Hematopoietic multipotent progenitor cell treated with erythropoietin and hydrocortisone succinate and interleukin-3 and kit ligand, for 8 days (in vitro differentiated cells): ENCODE measurements at places on chromosomes 2 and 18.

GRCh38 chr2:48114256-48114655, 208.0 kb upstream of the FBXO11 start:
- DNase-seq: peak; percentile 37

DNA sequence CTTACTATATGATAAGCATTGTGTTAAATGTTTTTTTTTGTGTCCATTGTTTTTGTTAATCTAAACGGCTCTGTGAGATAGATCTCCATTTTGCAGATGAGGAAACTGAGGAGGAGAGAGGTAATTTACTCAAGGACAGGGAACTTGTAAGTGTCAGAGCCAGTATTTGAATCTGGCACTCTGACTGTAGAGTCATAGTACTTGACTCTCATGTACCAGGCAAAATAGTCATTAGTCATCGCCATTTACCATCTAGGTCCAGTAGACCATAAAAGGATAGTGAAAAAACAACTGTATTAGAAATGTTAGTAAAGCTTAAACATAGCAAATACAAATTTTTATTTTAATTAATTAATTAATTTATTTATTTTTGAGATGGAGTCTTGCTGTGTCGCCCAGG, 4.8 kb downstream of the PSMD14 start:
- DNase-seq: no peak

GRCh38 chr2:39266139-39266805, 22.5 kb upstream of the CDKL4 start:
- DNase-seq: no peak

GRCh38 chr18:199214-199613, 40.9 kb downstream of the USP14 start:
- no peak for DNase-seq

DNA sequence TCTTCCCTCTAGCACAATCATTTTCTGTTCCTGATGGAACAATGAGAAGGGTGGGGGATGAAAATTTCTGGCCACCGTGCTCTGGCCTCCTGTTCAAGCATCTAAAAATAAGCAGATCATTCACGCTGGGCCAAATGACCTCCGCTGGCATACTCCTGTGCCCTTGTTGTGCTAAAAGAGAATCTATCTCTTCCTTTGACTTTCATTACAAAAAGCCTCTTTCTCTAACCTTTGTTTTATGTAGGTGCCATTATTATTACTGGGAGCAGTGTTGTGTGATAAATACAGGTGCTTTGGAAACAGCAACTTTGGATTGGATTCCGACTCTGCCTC, 44.6 kb upstream of the B3GNT2 start:
- DNase-seq: no peak

GRCh38 chr2:156309167-156309566, 23.4 kb downstream of the NR4A2 start:
- no peak for DNase-seq

GRCh38 chr2:208363485-208363884, 43.1 kb upstream of the PTH2R start:
- DNase-seq: peak; percentile 57

DNA sequence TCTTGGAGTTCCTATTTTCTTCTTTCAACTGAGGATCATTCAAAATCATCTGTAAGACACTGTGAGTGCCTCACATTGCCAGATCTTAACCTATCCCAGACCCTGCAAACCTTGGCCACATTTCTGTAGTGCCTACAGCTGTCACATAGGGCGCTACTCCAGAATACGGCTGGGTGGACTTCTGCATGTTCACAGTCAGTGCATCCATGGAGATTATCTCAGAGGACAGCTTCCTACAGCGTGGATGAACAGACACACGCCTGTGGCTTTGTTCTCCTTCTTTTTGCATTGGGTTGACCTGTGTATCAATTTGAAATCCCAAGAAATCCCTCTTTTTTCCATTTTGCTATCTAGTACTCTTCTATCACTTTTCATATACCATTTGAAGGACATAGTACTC, 1.9 kb upstream of the KLHL29 start:
- DNase-seq: no peak

DNA sequence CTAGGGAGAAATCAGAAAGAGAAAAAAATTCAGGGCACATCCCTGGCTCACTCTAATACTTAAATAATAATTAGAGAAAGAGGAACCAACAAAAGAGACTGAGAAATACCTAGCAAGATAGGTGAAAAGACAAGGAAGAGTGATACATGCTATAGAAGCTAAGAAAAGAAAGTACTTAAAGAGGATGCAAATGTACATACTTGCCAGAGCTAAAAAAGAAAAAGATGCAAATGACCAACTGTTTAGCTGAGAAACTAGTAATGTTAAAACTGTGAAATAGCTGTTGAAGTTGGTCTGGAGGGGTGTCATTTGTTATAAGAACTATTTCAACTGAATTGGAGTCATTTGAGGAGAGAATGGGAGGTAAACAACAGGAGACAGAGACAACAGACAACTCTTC, 412.2 kb downstream of the SPAG16 start:
- DNase-seq: no peak

DNA sequence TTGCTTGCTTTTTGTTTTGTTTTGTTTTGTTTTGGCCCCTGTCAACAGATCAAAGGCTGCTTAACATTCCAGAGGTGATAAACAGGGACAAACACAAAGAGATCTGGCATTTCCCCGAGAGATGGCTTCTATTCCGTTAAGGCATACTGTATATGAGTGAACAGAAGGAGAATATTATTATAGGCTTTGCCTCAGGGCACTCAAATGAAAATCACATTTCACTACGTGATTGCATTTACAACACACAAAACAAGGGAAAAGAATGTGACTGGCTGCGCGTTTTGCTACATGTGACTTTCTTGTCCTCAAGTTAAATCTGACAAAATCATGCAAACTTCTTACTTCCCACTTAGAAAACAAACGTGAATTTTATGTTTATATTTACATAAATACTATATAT, 1037.9 kb upstream of the DDX18 start:
- no peak for DNase-seq

DNA sequence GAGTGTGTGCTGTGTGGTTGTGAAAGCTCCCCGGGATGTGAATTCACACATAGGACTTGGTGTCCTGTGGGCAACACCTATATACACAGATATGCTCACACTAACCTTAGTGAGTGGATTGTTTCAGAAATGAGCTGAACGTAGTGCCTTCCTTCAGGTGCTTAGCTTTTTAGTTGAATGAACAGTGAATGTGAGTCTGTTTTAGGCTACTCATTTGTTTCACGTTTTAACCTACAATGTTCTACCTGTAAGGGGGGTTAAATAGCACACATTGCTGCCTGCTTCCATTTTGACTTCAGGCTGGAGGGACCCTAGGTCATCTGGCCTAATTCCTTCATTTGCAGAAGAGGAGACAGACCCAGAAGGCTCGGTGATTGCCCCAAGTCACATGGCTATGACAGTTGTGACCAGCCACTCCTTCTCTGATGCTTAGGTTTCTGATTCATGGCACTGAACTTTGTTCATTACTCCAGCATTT, 1.0 kb downstream of the PLEK start:
- peak; percentile 33 for DNase-seq

GRCh38 chr2:212841460-212841859, 302.9 kb upstream of the ERBB4 start:
- no peak for DNase-seq

DNA sequence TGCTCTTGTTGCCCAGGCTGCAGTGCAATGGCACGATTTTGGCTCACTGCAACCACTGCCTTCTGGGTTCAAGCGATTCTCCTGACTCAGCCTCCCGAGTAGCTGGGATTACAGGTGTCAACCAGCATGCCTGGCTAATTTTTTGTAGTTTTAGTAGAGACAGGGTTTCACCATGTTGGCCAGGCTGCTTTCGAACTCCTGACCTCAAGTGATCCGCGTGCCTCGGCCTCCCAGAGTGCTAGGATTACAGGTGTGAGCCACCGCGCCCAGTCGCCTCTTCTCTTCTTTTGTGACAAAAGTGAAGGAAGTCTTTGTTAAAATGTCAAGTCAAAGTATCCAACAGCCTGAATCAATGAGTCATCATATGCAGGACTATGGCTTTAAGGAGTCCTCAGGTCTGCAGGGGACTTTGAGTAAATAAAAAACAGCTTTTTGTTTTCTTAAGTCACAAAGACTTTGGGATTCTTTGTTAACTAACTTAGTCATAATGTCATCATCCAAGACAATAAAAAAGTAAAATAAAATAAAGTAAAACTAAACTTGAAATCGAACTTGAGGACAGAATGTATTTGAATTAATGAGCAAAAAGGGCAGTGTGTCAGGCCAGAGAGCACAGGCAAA, 1153.2 kb downstream of the SUCLG1 start:
- DNase-seq: no peak

- DNase-seq: no peak
Measured at GRCh38 chr18:67276638-67277037, 239.9 kb downstream of the DSEL start.

DNA sequence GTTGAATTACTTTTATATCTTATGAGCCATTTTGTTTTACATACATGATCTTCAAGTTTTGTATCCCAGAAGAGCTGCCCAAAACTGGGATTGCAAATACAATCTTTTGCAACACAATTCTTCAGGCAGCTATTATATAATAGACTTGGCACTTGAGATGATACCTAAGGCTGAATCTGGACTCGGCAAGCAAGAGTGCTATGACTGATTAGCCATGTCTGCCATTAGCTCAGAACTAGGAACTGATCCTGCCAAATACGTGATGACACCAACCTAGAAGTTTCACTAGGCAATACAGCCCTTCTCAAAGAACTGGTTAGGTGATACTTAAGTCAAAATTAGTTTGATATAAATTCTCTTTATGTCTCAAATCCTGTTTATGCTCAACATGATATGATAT, 619.6 kb downstream of the CPS1 start:
- DNase-seq: no peak

GRCh38 chr2:62686012-62686685, 19.4 kb upstream of the EHBP1 start:
- no peak for DNase-seq

DNA sequence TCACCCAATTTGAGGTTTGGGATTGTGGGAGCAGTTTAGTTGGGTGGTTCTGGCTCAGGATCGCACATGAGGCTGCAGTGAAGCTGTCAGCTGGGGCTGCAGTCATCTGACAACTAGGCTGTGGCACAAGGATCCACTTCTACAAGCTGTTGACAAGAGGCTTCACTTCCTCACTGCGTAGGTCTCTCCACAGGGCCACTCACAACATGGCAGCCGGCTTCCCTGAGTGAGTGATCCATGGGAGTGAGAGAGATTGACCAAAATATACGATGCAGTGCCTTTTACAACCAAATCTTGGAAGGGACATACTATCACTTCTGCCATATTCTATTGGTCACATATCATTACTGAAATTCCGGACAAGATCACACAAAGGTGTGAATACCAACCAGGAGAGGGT, 187.5 kb downstream of the DLGAP1 start:
- no peak for DNase-seq

- no peak for DNase-seq
Measured at GRCh38 chr18:32835951-32836350, 63.1 kb upstream of the KLHL14 start.

DNA sequence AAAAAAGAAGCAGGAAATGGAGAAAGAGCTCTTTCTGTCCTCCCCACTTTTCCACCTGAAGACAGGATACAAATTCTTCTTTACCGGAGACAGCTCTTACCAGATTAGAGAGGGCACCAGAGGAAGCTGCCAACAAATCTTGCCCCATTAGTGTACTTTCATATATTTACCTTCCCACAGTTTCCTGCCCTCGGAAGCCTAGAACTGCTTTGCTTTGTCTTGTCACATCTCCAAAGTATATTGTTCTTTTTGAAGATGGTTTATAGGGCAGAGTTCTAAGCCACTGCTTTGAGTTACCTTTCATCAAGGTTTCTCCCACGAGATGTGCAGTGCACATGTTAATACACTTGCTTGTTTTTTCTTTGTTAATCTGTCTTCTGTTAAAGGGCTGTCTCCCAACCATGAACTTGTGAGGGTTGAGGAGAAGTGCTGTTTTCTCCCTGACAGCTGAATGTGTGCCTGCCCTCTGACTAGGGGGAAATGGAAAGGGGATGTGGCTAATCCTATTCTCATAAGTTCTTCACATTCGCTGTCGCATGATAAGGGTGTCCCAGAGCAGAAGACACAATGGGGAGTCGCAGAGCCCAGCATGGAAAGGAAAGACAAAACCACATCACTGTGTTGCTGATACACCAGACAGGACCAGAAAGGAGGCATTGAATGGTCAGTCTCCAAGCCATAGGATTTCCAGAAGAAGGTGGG, 24.2 kb downstream of the CENPA start:
- peak; percentile 11 for DNase-seq

GRCh38 chr18:37451239-37451825, 114.3 kb downstream of the CELF4 start:
- no peak for DNase-seq

- no peak for DNase-seq
Measured at GRCh38 chr2:174392706-174393105, 2.8 kb upstream of the SCRN3 start.

GRCh38 chr2:144943986-144944385, 424.1 kb upstream of the ZEB2 start:
- no peak for DNase-seq

GRCh38 chr18:11883153-11883552, 25.0 kb downstream of the MPPE1 start:
- DNase-seq: no peak

DNA sequence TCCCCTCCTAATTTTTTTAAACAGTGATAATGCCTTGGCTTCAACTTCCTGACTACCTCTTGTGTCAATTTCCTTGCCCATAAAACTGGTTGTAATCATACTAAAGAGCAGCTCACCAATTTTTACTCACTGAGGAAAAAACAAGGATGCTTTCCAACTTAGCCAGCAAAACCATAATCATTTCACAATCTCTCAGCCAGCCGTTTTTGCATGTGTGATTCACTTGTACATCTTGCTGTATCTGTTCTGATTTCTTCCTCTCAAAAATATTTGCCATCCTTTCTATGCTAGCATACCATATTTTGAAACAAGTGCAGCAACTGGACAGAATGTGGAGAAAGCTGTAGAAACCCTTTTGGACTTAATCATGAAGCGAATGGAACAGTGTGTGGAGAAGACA, 60.7 kb downstream of the RAB27B start:
- no peak for DNase-seq

- DNase-seq: peak; percentile 4
Measured at GRCh38 chr2:67581751-67582150, 184.6 kb downstream of the ETAA1 start.

DNA sequence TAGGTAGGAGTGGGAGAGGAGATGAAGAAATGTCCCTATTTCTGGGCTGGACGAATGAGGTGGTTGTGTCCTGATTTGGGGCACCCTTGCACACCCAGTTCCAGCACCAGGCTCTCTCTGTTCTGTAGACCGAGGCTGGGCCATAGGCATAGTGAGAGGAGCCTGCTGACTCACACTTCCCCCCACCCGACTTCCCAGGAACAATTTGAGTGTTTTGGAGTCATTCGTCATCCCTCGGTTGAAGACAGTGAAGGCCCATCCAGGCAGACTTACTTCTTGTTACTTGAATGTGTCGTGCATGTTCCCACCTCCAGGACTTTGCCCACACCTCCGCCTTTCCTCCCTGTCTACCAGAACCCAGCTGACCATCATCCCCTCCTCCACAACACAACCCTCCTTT, 179.1 kb downstream of the HAUS1 start:
- DNase-seq: no peak
